NCI-H1048 (cell line): ENCODE measurements at places on chromosomes 1 and 21.
A peak's percentile ranks its signal among the peaks of the same experiment; 100 is the strongest.

- DNase-seq, result no peak
Measured at GRCh38 chr1:205616563-205617293, 15.1 kb downstream of the ELK4 start.

DNA sequence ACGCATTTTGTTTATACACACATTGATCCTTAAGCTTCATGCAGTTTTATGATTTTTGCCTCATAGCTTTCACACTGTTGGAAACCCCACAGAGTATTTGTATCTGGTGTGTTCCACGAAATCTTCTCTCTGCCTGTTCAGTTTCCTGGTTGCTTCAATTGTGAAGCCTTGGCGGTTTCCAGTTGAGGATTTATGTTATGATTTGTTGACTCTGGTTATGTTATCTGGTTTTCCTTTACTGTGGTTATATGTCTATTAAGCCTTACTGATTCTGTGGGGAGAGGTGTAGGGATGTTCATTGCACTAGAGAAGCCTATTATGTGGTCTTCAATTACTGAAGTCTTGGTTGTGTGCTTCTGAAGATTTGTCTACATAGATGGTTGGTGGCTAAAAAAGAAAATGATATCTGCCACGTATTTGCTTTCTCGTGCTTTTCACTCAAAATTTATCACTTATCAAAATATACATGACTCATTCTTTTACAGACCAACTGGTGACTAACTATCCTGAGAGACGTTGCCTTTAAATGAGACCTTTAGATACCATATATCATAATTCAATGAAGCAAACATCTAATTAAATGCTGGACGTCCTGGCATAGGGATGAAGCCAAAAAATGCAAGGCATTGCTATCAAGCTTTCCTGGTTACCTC is 488.0 kb upstream of the B3GALT2 start:
- DNase-seq, result no peak

DNA sequence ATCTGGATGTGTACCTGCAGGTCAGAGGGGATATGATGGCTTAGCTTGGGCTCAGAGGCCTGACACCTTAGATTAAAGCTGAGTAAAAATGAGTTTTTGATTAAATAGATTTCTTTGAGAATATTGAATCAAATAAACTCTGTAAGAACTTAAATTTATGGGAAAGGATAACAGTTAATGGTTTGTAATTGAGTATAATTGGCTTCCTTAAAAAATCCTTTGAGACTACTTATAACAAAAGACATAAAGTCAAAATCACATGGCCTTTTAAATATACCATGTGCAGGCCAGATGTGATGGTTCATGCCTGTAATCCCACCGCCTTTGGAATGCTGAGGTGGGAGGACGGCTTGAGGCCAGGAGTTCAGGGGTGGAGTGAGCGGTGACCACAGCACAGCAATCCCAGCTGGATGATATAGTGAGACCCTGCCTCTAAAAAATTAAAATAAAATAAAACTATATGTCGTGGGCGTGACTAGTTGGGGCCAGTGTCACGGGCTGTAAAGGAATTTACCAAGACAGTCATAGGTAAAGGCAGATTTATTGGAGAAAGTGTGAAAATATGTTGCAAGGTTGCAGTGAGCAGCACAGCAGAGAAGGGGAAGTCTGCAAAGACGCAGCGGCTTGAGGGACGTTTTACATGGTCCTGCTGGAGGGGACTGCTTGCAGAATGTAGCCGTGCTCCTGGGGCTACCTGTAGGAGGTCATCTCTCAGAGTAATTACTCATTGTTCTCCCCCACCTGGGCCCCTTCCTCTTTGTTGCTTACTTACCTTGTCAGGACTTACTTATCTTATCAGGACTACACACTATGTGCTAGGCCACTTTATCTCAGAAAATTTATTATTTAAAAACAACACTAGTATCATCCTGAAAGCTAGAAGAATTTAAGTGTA is 122.3 kb downstream of the ZMYM4 start:
- no peak for DNase-seq

DNA sequence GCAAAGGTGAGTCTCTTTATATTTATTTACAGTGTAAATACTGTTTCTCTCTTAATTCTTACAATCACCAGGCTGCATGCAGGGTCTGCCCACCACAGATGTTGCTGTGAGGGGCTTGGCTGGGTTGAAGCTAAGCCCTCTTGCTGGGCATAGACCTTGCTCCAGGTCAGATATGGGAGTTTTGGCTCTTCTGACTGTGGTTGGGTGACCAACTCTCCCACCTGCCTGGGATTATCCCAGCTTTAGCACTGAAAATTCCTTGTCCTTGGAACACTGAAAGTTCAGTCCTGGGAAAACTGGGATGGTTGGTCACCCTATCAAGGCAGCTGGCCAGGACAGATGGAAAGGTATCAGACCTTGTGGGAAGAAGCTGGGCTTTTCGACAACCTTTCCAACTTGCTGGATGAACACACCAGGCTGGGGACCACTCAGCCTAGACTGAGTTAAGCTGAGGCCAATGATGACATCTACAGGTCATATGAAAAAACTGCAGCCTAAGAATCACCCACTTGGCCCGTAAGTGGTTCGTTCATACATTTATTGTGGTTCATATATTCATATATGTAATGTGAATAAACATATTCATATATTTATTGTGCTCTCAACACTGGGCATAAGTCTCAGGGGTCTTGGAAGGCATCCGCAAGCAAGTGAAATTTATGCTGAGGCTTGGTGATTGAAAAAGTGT is 26.6 kb upstream of the HPDL start:
- DNase-seq, result peak; percentile 41

DNA sequence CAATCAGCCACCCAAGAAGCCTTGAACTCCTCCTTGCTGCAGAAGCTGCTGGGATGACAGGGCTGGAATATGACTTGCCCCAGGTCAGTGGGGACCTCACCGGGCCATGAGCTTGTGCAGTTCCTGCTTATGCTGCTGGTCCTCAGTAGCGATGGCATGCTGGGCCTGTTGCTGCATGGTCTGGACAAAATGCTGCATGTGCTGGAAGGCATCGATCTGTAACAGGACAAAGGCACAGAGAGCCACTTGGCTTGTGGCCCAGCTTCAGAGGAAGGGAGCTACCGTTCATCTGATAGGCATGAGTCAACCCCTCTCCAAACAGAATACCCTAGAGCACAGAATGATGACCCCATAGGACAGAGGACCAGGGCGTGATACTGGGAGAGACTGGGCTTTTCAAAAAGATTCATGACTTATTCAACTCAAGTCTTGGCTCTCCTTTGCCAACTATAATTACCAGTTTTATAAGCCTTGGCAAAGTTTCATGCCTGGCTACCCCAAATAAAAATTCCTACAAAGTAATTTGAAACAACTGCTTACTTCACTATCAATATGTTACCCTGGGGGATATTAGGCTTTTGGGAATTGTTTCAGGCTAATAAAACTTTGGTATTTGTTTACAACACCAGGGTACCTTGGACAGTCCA is 34.7 kb upstream of the EXOSC10 start:
- DNase-seq, result no peak

DNA sequence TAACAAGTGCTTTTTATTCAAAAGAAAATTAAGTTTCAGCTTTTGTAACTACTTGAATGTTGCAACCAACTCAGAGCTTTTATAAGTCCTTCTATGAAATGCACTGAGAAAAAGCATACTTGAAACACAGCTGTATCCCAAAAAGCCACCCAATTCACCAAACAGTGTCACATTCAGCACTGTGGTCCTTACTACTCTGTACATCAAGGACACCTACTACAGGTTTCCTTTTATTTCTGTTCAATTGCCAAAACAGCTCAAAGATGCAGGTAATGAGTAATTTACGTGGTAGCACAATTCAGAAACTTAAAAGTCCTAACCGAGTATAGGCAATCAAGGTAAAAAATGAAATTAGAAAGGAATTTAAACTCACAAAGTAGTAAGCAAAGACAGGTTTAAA is 2.5 kb downstream of the EIF4G3 start:
- no peak for DNase-seq

- DNase-seq, result no peak
Measured at GRCh38 chr1:78641558-78641957, 8.1 kb upstream of the IFI44 start.

- no peak for DNase-seq
Measured at GRCh38 chr1:57492586-57493226, 68.8 kb upstream of the DAB1 start.

DNA sequence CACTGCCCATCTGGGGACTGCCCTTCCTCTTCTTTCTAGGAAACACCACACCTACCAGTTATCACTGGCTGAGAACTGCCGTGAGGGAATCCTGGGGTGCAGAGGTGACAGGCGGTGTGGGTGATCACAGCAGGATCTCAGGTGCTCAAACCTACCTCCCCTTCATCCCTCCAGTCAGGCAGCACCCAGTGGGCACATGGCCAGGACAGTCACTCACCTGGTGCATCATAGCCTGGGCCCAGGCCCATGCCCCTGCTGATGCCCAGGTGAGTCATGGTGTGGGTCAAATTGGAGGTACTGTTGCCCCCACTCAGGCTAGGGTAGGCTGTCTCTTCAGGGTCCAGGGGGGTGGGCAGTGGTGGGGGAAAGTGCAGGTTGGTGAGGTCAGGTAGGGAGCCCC is 5.3 kb upstream of the DENND4B start:
- DNase-seq, result no peak
